Tongue (tissue), 3 donors: ENCODE measurements at places on chromosomes 4 and X. TPM values are rescaled to one million over a fixed set of nuclear protein-coding genes. Genes with fewer than 3 reads are reported as not detected.

The TLR8 gene
- total RNA-seq = not detected

The HTRA3 gene
- total RNA-seq = 35.2 TPM

The RAB33A gene
- 0.41 TPM for total RNA-seq

DNA sequence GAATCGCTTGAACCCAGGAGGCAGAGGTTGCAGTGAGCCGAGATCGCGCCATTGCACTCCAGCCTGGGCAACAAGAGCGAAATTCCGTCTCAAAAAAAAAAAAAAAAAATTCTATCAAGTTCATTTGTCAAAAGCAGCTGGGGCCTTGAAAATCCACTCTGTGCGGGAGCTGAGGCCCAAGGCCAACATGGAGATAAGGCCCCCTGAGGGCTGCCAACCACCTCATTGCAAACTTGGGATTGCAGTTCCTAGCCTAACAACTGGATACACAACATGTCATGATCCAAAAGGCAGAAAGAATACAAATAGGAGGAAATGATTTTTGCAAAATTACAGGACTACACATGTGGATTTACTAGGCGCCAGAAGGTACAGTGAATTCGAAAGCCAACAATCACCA is 22.5 kb upstream of the PRDX4 start:
- DNase-seq = no peak

DNA sequence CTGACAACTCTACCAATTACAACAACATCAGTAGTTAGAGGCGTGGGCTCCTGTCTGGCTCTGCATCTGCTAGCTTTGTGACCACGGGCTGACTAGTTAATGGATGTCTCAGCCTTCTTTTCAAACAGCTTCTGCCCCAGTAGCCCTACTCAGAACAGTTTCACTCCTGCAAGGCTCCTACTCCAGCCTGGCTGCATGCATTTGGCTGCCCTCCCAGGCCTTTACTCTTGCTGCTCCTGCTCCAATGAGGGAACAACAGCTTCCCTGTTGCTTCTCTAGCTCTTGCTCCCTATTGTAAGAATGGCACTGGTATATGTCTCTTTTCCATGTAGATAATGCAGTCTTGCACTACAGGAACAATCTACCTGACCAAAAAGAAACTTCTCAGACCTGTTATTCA is 93.3 kb downstream of the TTC29 start:
- no peak for DNase-seq

- peak; percentile 1 for DNase-seq
Observed at GRCh38 chrX:45001048-45001447, 128.1 kb downstream of the KDM6A start.
